ENCODE measurements at places on chromosomes 6 and 20.

GRCh38 chr6:105968603-105969333 lies 117.4 kb upstream of the PRDM1 start:
- DNase-seq = no peak

- DNase-seq = no peak
Observed at GRCh38 chr6:36142971-36143838, 12.9 kb downstream of the MAPK13 start.

- DNase-seq = no peak
Observed at GRCh38 chr20:13825465-13825864, 40.6 kb downstream of the NDUFAF5 start.

- no peak for DNase-seq
Observed at GRCh38 chr20:2816583-2817340, 598 bp downstream of the TMEM239 start.

GRCh38 chr6:90136837-90137568 lies 159.6 kb downstream of the BACH2 start:
- no peak for DNase-seq

DNA sequence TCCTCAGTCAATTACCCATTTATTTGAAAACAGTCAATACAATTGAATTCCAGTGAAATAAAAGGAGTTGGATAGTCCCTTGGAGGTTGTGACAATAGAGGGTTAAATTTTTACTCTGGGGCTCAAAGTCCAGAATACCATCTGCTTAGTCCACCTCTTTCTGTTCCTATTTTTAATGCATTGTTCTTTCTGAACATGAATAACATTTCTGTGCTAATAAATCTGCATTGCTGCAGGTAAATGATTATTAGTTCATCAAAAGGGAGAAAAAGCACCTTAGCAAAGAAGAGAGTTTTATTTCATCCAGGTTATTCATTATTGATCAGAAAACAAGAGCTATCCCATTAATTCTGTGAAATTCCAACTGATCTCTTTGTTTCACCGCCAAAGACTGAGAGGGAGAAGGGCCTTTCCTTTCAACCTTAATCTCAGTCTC lies 166.1 kb upstream of the OLIG3 start:
- no peak for DNase-seq

GRCh38 chr6:28900577-28901256 lies 23.1 kb downstream of the TRIM27 start:
- no peak for DNase-seq

DNA sequence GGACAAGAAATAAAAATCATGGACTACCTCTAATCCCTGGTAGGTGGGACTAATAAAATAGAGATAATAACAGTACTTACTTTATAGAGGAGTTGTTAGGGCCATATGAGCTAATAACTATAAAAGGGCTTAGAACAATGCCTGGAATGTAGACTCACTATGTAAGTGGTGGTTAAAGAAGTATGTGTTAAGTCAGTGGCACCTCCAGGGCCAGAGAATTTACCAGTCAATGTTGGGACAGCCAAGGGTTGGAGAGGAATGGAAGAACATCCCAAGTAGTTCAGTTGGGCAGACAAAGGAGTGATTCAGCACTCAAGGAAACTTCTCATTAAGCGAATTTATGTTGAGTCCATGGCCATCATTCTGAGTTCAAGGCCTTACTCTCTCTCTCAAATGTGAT lies 116.8 kb downstream of the OTOR start:
- DNase-seq = no peak

- DNase-seq = peak; percentile 84
Observed at GRCh38 chr6:134240665-134241431, 77.1 kb downstream of the SGK1 start.
